ENCODE measurements at places on chromosomes 16 and 17. TPM values are rescaled to one million over a fixed set of nuclear protein-coding genes. Genes with fewer than 3 reads are reported as not detected.

- H3K4me3 ChIP-seq: no peak within 1 kb of the TSS
- H3K27me3 ChIP-seq: peaks cover 6% of the 10 kb centered on the region
- DNase-seq: no peak
- H3K4me1 ChIP-seq: no peaks in the 10 kb centered on the region
- no peaks in the 10 kb centered on the region for H3K36me3 ChIP-seq
Measured at GRCh38 chr17:34319039-34319483, at the start of gene CCL8. Gene CCL8, plus strand, starts transcription at chr17:34319435. Its CDS starts 67 bp downstream, at chr17:34319502.

Gene KCNJ16
- polyA plus RNA-seq: not detected

DNA sequence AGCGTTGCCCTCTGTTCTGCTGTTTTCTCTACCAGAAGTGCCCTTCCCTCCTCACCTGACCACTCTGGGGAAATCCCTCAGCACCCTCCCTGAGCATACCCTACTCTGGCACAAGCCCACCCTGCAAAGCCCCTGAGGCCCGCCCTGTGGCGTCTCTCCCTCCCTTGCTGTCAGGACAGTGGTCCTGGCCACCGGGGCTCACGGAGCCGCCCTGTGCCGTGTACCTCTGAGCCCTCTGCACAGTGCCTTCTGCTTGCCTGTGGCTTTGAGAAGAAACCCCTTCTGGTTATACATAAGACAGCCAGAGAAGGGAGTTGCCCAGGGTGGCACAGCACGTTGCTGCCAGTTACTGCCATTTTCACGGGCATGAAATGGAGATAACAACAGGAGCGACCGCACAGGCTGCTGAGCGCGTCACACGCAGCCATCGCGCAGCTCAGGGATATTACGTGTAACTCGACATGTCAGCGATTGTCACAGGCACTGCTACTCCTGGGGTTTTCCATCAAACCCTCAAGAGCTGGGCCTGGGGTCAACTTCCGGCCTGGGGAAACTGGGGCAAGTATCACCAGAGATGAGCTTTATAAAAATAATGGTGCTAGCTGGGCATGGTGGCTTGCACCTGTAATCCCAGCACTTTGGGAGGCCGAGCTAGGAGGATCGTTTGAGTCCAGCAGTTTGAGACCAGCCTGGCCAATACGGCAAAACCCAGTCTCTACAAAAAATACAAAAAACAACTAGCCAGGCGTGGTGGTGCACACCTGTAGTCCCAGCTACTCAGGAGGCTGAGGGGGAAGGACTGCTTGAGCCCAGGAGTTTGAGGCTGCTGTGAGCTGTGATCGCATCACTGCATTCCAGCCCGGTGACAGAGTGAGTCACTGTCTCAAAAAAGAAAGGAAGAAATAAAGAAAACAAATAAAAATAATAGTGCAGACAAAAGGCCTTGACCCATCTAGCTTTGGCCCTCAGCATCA is 14.8 kb downstream of the SCGB1C2 start:
- peaks cover 1% of the 10 kb centered on the region for H3K27me3 ChIP-seq
- H3K27ac ChIP-seq: no peak overlapping the region
- no peak for DNase-seq
- H3K4me1 ChIP-seq: no peaks in the 10 kb centered on the region

Gene CDRT15L2
- not detected for polyA plus RNA-seq

Gene MT4
- polyA plus RNA-seq: not detected

- H3K4me3 ChIP-seq: no peak overlapping the region
- no peaks in the 10 kb centered on the region for H3K27me3 ChIP-seq
- H3K27ac ChIP-seq: no peak overlapping the region
- H3K4me1 ChIP-seq: peaks cover 21% of the 10 kb centered on the region
- DNase-seq: no peak
Measured at GRCh38 chr17:17797119-17797809, 39.5 kb downstream of the SREBF1 start.

DNA sequence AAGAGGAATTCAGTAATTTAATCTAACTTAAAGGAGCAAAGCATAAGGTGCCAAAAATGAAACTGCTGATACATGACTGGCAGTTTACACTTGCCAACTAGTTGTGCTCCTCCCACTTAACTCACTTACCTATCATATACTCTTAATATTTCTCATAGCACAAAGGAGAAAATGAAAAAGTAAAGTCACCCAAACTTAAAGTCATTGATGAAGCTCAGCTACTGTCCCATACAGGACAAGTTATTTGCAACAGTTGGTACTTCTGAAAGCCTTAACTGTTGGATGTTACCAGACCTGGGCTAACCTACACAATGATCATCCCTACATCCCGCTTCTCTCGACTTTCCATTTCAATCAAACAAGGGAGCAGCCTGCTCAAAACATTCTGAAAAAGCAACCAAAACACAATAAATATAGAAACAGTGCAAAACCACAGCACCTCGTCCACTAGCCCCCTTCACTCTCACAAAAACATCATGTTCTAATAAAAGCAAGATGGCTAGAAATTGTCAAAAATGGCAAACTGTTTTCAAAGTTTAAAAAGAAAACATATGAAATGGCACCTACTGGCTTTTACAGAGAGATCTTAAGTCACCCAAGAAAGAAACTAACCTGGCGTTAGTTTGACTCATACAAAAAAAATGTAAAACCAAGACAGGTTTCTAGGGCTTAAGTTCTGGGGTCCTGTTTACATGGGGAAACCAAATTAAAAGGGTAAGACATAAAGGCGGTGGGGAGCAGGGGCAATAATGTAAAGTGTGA is 868 bp downstream of the MED13 start:
- peaks cover 56% of the 10 kb centered on the region for H3K4me1 ChIP-seq
- H3K27me3 ChIP-seq: peaks cover 24% of the 10 kb centered on the region
- H3K27ac ChIP-seq: peak overlapping the region; percentile 99
- H3K36me3 ChIP-seq: no peaks in the 10 kb centered on the region
- peak; percentile 26 for DNase-seq

GRCh38 chr16:71775949-71776348 is 32.7 kb downstream of the AP1G1 start:
- no peaks in the 10 kb centered on the region for H3K27me3 ChIP-seq
- no peaks in the 10 kb centered on the region for H3K36me3 ChIP-seq
- no peak for DNase-seq
- H3K4me3 ChIP-seq: no peak overlapping the region

DNA sequence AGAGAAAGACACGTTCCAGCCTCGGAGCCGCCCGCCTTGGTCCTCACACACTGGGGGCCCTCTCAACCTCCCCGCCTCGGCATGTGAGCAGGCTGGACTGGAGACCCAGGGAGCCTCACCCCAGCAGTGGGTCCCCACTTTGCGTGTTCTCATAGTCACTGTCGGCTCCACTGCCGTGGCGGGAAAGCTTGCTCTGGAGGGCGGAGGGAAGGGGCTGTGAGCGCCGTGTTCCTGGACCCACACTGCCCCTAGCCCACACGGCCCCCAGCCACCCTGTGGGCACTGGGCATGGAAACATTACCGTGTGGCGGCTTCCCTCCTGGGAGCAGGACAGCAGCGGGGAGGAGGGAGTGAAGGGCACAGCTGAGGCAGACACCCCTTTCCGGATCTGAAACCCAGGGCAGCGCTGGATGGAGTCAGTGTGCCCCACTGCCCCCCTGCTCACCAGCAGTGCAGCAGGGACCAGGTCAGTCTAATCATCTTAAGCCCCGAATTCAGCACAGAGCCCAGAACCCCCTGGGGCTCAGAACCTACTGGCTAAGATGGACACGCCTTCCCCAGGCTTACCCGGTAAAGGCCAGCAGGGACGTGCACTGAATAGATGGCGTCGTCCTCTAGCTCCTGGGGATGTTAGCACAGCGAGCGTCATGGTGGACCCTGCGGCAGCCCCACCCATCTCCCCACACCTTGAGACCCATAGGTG is 7.2 kb downstream of the TP53I13 start:
- H3K27me3 ChIP-seq: peaks cover 2% of the 10 kb centered on the region
- DNase-seq: no peak
- H3K36me3 ChIP-seq: peaks cover 3% of the 10 kb centered on the region
- H3K27ac ChIP-seq: peak overlapping the region; percentile 69
- no peak overlapping the region for H3K4me3 ChIP-seq

DNA sequence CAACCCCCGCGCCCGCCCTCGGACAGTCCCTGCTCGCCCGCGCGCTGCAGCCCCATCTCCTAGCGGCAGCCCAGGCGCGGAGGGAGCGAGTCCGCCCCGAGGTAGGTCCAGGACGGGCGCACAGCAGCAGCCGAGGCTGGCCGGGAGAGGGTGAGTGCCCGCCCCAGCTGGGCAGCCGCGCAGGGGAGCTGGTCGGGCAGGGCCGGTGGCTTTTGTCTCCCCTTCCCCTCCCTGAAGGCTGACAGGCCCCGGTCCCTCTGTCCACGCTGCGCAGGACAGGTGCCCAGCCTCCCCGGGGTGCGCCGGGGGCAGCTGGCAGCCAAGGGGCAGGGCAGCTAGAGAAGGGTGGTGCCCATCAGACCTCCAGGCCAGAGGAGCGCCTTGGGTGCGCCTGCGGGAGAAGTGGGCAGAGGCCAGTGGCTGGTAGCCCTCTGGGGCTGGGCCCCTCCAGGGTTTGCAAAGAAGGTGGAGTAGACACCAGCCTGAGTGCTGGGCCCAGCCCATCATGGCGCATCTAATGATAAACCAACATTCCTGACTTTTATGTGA is 278 bp downstream of the ITGB4 start:
- H3K4me3 ChIP-seq: peak overlapping the region; percentile 53
- no peak for DNase-seq
- no peak overlapping the region for H3K27ac ChIP-seq
- H3K27me3 ChIP-seq: peaks cover 2% of the 10 kb centered on the region
- no peaks in the 10 kb centered on the region for H3K36me3 ChIP-seq

Gene CRYBA1
- not detected for polyA plus RNA-seq

Gene MYH11
- 0.32 TPM for polyA plus RNA-seq

- peaks cover 7% of the 10 kb centered on the region for H3K27me3 ChIP-seq
- H3K4me3 ChIP-seq: no peak overlapping the region
- no peaks in the 10 kb centered on the region for H3K4me1 ChIP-seq
Measured at GRCh38 chr16:82699711-82700495, 73.1 kb downstream of the CDH13 start.

GRCh38 chr17:42704837-42705494 is 22.6 kb downstream of the CNTNAP1 start:
- no peak for DNase-seq
- no peak overlapping the region for H3K4me3 ChIP-seq
- H3K4me1 ChIP-seq: peaks cover 32% of the 10 kb centered on the region
- no peak overlapping the region for H3K27ac ChIP-seq
- no peaks in the 10 kb centered on the region for H3K27me3 ChIP-seq
- peaks cover 50% of the 10 kb centered on the region for H3K36me3 ChIP-seq

GRCh38 chr17:49738456-49739163 is 25.3 kb downstream of the FAM117A start:
- H3K36me3 ChIP-seq: peaks cover 7% of the 10 kb centered on the region
- peaks cover 90% of the 10 kb centered on the region for H3K4me1 ChIP-seq
- H3K27ac ChIP-seq: peak overlapping the region; percentile 100
- peaks cover 16% of the 10 kb centered on the region for H3K27me3 ChIP-seq

Gene CIITA
- 0.25 TPM for polyA plus RNA-seq

- H3K4me1 ChIP-seq: peaks cover 66% of the 10 kb centered on the region
- H3K36me3 ChIP-seq: peaks cover 4% of the 10 kb centered on the region
- H3K27me3 ChIP-seq: no peaks in the 10 kb centered on the region
- H3K4me3 ChIP-seq: peak overlapping the region; percentile 77
- no peak for DNase-seq
Measured at GRCh38 chr17:78040440-78041385, 82.2 kb downstream of the TNRC6C start.

Gene MT1A
- polyA plus RNA-seq: not detected

DNA sequence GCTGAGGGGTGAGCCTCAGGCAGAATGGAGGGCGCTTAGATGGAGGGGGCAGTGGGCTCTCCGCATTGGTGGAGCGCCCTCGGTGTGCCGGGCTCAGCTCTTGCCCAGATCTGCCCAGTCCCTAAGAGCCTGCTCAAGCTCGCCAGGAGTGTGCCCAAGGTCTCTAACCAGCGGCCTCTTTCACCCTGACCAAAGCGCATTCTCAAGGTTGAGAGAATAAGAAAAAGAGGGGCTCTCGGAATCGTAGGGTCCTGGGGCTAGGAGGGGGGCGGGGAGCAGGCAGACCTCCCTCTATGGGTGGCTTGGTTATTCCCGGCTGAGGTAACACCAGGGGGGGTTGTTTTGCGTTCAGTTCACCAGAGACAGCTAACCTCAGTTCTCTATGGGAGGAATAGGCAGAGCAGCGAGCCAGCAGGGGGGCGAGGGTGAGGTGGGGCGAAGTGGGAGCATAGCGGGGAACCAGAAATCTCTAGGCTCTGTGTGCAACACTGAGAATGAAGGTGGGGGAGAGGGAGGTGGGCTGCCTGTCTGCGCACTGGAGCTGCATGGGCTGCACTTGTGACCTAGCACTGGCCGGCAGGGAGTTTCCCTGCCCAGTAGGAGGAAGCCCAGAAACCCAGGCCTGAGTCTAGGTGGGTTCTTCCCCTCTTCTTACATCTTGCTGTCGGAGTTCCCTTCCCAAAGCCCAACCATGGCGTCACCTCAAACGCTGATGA is 3.0 kb downstream of the TMEM132E start:
- no peaks in the 10 kb centered on the region for H3K36me3 ChIP-seq
- peaks cover 28% of the 10 kb centered on the region for H3K27me3 ChIP-seq
- H3K4me3 ChIP-seq: no peak overlapping the region

Gene ATP6V0D1
- polyA plus RNA-seq: 330 TPM

DNA sequence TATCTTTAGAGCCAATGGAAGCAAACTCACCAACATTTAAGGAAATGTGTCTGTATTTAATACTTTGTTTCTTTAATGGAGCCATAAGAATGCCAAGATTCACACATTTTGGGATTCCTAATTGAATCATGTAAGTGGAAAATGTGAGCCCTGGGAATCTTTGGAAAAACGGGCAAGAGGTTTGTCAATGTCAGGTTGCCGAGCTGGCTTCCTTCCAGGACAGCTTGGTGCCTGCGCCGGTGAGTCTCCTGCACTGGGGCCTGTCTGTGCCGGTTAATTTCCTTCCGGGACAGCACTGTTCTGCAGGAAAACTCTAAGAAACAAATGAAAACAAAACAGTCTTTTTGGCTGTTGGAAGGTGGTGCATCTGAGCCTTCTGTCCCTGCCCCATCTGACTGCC is 210.6 kb downstream of the HAPSTR1 start:
- H3K4me3 ChIP-seq: no peak overlapping the region
- H3K4me1 ChIP-seq: peaks cover 2% of the 10 kb centered on the region
- no peak overlapping the region for H3K27ac ChIP-seq
- no peaks in the 10 kb centered on the region for H3K36me3 ChIP-seq
- peaks cover 5% of the 10 kb centered on the region for H3K27me3 ChIP-seq

Gene ORAI3
- polyA plus RNA-seq: 40.3 TPM

DNA sequence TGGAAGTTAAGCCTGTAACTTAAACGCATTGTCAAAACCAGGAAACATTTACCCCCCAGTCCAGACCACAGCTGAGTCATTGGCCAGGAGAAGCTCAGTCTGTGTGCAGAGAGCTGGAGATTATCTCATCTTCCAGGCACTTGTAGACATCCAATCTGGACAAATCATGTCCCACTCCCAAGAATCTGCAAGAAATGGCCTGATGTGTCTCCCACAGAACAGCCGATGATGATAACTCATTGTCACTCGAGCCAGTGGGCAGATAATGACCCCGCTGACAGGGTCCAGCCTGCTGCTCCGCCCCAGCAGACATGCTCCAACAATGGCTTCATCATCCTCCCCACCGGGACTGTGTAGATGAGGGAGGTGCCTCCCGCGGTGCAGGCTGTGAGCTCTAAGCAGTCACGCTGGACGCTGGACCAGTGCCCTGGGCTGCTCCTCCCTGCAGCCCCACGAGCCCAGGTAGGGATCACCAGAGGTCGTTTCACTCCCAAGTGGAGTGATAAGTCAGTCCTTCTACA is 322.5 kb downstream of the C16orf95 start:
- peaks cover 17% of the 10 kb centered on the region for H3K4me1 ChIP-seq
- H3K4me3 ChIP-seq: no peak overlapping the region

Gene KRTAP9-8
- not detected for polyA plus RNA-seq

All from immature natural killer cell (primary cell).